ENCODE measurements at places on chromosomes 3 and 15. TPM values are rescaled to one million over a fixed set of nuclear protein-coding genes. Genes with fewer than 3 reads are reported as not detected.
A peak's percentile ranks its signal among the peaks of the same experiment; 100 is the strongest.

DNA sequence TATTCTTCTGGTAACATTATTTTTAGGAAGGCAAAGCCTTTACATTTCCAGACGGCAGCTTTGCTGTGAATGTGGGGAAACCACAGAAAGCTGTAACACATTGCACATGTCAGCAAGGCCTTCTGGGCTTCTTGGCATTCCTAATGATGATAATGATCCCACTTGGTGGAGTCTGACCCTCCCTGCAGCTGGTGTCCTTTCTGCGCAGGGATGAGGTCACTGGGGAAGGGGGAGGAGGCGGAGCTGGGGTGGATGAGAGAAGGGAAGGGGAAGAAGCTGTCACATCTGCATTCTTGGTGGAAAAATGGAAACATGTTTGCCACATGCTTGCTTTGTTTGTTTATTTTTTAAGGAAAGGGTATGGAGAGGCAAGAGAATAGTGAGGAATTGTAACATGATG, 68.6 kb downstream of the FILIP1L start:
- peak; percentile 61 for DNase-seq

- DNase-seq: peak; percentile 61
Measured at GRCh38 chr3:97822359-97822775, 556 bp downstream of the CRYBG3 start.

DNA sequence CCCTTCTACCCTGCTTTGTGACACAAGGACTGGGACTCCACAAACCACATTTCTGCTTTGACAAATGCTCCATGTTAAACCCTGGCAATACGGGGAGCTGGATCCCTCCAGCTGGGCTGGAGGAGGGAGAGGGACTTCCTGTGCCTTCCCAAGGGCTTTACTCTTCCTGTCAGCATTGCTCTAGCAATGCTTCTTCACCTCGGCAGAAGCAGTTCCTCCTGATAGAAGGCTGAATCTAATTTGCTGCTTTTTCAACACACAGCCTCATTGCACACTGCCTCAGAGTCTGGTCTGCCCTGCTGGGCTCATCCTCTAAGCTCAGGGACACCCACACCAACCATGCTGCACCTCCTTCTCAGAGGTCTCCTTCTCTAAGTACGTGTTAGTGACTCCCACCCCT, 142.8 kb upstream of the SMAD3 start:
- DNase-seq: no peak

GRCh38 chr3:197026481-197026866, 3.1 kb downstream of the MELTF start:
- DNase-seq: no peak

DNA sequence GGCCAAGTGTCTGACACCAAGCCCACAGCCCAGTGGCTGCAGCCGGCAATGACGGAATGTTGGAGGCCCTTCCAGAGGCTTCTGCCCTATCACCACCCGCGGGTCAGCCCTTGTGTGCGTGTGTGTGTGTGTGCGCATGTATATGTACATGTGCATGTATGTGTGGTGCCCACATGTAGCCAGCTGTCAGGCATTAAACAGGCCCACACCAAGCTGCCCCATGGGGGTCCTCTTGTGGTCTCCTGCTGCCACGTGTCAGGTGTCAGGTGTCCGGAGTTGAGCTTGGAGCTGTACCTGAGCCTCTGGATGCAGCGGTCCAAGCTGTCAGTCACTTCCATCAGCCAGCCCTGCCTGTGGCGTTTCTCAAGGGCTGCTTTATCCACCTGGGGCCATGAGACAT, 13.9 kb downstream of the UROC1 start:
- DNase-seq: no peak

DNA sequence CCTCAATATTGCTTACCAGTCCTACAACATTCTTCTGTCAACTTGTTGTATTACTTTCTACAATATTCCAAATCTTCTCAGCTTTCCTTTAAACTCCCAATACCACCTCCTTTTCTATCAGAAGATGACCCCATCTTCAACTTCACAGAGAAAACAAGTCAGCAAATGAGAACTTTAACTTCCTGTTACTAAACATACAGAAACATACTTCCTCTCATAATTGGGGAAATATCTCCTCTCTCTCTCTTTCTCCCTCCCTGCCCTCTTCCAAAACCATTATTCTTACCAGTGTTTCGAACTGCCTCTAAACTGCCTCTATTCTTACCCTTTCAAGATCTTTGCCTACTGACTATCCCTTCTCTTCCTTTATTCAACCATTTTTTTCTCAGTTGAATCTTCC, 1.8 kb upstream of the SNAP23 start:
- no peak for DNase-seq

DNA sequence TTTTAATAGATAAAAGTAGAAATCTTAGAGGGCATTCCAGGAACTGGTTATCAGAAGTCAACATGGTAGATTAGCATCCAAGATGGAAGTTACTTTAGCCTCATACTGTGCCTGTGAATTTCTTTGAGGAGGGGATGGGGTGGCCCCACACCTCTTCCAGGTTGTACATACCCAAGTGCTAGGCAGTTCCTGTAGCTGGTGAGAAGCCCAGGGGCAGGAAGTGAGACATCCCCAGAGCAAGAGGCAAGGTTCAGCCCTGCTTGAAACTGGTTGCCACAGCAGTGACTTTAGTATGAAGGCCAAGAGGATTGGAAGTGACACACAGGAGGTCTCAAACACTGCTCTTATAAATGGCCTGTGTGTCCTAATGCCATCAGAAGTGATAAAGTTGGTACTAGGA, 11.9 kb downstream of the GTPBP8 start:
- DNase-seq: no peak

DNA sequence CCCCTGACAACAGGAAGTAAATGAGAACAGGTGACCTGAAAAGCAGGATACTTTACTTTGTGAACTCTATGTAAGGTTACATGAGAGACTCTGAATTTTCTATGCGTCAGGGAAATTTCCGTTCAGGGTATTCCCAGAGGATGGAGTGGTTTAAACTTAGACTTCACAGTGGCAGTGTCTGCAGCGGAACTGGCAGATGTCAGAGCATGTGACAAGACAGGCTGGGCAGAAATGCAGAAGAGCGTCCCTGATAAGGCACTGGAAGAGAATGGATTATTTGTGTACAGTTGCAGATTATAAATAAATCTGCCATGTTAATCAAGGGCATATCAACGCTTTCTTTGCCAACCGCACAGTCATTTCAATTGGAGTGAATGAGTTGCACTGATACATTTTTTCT, 598.4 kb upstream of the ZNF717 start:
- DNase-seq: no peak

DNA sequence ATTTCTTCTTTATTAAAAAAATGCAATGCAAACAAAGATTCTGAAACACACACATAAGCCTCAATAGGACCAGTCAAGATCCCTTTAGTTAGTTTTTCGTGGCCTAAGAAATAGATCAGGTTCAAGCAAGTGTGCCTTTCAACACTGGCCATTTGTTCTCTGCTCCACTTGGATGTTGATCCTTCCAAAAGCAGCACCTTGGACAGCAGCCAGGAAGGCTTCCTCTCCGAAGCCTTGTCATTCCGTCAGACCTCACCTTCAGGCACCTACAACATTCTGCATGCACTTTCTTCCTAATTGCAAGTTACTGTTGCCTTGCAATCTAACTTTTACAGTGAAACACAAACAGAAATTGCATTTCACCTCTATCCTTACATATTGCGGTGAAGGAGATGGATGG, 155.9 kb upstream of the FEZF2 start:
- peak; percentile 40 for DNase-seq

- no peak for DNase-seq
Measured at GRCh38 chr3:194286375-194287146, 64.6 kb downstream of the CPN2 start.

- no peak for DNase-seq
Measured at GRCh38 chr3:15333099-15333955, 941 bp upstream of the SH3BP5 start.

DNA sequence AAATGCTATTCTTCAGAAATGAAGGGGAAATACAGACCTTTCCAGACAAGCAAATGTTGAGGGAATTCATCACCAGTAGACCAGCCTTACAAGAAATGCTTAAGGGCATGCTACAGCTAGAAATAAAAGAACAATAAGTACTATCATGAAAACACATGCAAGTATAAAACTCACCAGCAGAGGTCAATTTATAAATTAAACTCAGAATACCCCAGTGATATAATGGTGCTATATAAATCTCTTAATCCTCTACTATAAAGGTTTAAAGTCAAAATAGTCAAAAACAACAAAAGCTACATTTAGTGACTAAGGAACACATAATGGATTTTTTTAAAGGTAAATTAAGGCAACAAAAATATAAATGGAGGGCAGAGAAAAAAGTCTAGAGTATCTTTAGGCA, 142.5 kb downstream of the CPNE4 start:
- no peak for DNase-seq

DNA sequence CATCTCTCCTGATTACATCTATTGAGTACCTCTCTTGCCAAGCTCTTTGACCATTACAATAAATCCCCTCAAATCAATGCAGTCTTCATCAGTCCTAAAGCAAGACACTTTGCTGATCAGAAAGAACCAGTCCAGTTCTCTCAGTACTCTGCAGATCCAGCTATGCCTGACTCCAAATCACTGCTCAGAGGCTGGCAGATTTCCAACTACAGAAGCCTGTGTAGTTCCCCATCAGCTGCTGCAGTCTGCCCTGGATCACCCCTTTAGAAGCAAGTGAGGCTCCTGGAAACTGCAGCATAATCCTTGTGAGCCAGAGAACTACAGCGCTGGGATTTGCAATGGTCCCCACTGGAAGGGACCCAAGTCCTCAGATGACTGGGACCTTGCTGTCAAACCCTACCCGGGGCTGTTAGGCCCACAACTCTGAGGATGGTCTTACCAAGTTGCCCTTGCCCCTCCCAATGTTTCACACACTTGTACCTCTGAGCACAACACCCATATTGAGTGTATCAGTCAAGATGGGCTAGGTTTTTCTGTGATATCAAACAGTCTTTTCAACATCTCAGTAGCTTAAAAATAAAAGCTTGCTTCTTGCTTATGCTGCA, 81.9 kb upstream of the TOPAZ1 start:
- peak; percentile 10 for DNase-seq

GRCh38 chr3:114223143-114223542, 14.2 kb downstream of the ZNF80 start:
- DNase-seq: no peak

DNA sequence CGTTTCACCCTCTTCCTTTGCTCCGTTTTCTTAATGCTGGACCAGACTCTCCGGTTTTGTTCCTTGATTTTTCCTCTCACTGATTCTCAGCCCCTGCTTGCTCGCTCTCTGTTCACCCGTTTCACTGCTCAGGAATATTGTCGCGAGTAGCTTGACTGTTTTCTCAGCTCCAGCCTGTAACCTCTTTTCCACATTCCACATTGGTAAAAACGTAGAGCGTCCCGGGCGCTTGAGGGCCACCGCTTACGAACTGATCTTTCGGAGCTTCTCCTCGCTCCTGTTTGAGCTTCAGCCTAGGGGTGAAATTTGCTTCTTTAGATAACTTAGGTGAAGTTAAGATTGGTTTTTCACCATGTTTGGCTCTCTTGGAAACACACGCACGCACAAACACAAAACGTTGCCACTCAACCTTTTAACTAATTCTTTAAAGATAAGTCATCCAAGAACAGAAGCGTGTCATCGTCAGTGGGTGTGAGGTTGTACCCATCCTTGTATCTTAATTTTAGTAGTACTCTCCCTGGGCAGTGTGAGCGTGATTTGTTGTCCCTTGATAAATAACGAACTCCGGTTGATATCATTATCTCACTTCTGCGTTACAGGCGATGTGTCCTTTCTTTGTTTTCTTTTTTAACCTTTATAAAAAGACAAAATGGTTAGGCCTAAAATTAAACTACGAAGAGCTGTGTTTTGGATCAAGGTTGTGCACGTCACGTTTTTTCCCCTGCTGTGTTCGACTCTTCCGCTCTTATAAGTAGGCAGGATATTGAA, 1.0 kb downstream of the PAK2 start:
- peak; percentile 66 for DNase-seq

GRCh38 chr3:132253262-132253878, 63.8 kb upstream of the ACP3 start:
- peak; percentile 77 for DNase-seq

DNA sequence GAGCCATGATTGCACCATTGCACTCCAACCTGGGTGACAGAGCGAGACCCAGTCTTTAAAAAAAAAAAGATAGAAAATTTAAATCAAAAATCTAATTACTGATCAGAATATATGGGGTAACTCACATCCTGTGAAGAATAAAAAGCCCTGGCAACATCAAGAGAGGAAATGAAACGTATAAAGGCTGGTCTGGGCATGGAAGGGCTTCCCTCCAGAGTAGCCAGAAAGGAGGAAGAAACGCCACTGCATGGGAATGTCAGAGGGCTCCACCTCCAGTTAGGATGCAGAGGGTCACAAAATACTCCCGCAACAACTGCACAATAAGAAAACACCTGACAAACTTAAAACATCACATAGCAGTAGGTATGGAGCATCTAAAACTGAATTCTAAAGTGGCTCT, 4.9 kb upstream of the IQCF1 start:
- no peak for DNase-seq

DNA sequence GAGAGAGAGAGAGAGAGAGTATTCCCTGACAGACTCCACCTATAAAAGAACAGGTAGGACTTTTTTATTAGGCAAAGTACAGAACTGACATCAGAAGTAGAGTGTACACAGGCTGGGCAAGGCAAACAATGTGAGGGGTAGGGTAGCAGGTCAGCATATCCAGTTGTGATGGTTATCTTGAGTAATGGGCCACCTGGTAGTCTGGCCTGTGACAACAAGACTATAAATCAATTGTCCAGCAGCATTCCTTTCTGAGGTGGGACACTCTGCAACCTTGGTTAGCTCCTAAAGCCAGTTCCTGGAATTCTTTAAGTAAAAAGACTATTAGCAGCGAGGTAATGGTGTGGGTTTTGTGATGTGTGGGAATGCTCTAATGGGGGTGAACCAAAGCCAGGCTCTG, 14.9 kb upstream of the TMCC1 start:
- no peak for DNase-seq

- no peak for DNase-seq
Measured at GRCh38 chr3:41715376-41715775, 246.5 kb downstream of the ULK4 start.

- no peak for DNase-seq
Measured at GRCh38 chr3:189099031-189099471, 72.7 kb upstream of the TPRG1 start.

The CIDEC gene
- 4.6 TPM for total RNA-seq

The POPDC2 gene
- total RNA-seq: 9.4 TPM

The COL8A1 gene
- 364 TPM for total RNA-seq

The C3orf85 gene
- total RNA-seq: 2.6 TPM

The DCLK3 gene
- total RNA-seq: 3.1 TPM

The RNF111 gene
- 19.7 TPM for total RNA-seq

The CD80 gene
- total RNA-seq: 4.1 TPM

The SNUPN gene
- total RNA-seq: 13.7 TPM

The DPPA4 gene
- 7.5 TPM for total RNA-seq

The SHC4 gene
- 4.8 TPM for total RNA-seq

The FETUB gene
- total RNA-seq: 1.2 TPM

The GOLGA6A gene
- 2.6 TPM for total RNA-seq
